ENCODE measurements at places on chromosomes 6 and 20.

GRCh38 chr6:35096129-35096862 lies 44.8 kb downstream of the TCP11 start:
- no peak for DNase-seq

GRCh38 chr6:153503810-153504209 lies 372.7 kb upstream of the RGS17 start:
- no peak for DNase-seq

GRCh38 chr20:20017844-20018185 lies 653 bp downstream of the NAA20 start:
- no peak for DNase-seq

- DNase-seq: no peak
Observed at GRCh38 chr6:109491207-109491938, 8.4 kb upstream of the ZBTB24 start.

GRCh38 chr6:139198529-139199288 lies 63.8 kb downstream of the HECA start:
- no peak for DNase-seq

DNA sequence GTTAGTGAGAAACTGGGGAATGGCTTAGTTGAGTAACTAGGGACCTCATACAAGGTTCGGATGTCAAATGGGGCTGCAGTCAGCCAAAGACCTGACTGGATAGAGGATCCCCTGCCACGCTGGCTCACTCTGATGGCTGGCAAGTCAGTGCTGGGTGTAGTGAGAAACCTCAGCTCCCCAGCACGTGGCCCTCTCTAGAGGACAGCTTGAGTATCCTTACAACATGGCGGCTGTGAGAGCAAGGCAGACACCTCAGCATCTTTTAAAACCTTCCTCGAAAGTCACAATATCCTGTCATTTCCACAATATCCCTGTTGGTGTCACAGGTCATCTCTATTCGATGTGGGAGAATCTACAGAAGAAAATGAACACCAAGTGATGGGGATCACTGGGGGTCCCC lies 26.7 kb upstream of the IPCEF1 start:
- no peak for DNase-seq

DNA sequence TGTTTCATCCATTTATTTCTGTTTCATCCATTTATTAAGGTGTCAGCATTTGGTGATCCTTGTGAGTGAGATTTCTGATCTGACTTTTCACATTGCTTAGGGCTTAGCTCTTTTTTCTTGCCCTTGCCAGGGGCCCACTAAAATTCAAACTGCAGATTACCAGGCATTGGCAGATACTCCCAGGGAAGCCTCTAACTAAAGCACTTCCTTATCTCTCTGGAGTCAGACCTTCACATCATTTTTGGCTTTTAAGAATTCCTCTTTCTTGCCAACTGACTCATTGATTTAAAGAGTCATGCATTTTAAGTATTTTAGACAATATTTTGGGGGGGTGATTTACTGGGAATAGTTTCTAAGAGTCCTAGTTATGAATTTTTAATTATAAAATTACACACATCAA lies 2.6 kb upstream of the WFDC8 start:
- no peak for DNase-seq

DNA sequence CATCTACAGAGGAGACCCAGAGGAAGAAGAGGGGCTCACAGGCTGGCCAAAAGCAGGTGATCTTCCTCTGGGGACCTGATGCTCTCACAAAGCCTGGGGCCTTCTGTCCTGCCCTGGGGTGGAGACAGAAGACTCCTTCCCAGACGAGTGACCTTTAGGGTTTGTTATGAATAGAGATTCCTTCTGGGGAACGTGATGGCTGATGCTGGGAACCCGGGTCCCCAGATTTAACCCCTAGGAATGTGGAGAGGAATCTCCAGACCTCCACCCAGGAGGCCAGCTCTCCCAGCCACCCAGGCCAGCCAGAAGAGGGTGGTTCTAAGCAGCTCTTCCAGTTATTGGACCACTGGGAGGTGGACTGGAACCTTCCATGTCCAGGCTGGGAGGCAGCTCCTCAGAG lies 16.8 kb upstream of the CCN5 start:
- no peak for DNase-seq

GRCh38 chr20:40319741-40320516 lies 369.1 kb downstream of the MAFB start:
- no peak for DNase-seq

DNA sequence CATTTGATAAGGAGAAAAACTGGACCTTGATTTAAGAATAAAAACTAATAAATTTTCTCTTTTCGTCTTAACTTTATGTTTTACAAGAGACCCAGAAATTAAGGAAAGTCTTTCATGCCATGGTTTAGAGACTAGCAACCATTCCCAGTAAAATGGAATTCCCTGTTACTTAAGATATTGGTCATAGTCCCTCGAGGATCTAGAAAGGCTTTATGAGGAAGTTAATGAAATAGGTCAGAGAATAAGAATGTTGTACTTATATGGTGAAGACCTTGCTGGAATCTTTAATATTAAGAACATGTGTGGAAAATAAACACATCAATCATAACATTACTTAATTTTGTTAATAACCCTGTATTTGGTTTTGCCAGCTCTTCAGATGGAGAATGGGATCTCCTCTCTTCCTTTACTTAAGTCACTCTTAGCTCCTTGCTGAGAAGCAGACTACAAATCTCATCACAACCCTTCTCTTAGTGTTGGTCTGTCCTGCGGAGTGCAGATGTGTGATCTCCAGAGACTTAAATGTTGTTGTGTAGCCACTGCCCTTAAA lies 382.9 kb downstream of the QKI start:
- no peak for DNase-seq

GRCh38 chr6:157169656-157170055 lies 153.7 kb downstream of the TMEM242 start:
- DNase-seq: no peak
